ENCODE measurements at places on chromosomes 16 and 17. TPM values are rescaled to one million over a fixed set of nuclear protein-coding genes. Genes with fewer than 3 reads are reported as not detected.

GRCh38 chr17:17811381-17812210 lies 25.2 kb downstream of the SREBF1 start:
- DNase-seq = no peak

- DNase-seq = no peak
Measured at GRCh38 chr17:47840001-47840741, 902 bp downstream of the SCRN2 start.

DNA sequence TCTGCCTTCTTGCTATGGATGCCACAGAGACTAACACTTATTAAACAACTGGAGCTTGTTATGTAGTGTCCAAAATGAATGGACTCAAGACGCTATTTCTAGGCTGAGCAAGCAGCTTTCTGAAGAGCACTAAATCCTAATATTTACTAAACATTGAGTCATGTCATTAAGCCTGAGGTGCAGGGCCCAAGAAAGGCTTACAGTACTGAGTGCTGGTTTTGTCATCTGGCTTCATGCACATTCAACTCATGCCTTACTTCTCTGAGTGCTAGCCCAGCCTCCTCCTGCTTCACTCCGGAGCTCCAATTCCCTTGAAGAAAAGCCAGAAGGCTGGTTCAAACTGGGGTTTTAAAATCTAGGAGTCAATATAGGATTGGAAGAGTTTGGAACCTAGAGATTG lies 363.3 kb upstream of the CDH5 start:
- no peak for DNase-seq

DNA sequence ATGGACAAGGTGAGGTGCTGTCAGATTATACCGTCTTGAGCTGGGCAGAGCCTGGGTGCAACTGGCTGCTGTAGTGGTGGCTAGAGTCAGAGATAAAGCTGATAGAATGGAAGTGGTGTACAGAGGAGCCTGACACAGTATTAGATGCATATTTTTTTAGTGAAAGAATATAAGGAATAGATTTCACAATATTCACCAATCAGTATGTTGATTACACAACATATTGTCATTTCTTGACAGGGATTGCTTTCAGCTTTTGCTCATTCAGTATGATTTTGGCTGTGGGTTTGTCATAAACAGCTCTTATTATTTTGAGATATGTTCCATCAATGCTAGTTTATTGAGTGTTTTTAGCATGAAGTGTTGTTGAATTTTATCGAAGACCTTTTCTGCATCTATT lies 1.7 kb upstream of the CCL23 start:
- DNase-seq = no peak

DNA sequence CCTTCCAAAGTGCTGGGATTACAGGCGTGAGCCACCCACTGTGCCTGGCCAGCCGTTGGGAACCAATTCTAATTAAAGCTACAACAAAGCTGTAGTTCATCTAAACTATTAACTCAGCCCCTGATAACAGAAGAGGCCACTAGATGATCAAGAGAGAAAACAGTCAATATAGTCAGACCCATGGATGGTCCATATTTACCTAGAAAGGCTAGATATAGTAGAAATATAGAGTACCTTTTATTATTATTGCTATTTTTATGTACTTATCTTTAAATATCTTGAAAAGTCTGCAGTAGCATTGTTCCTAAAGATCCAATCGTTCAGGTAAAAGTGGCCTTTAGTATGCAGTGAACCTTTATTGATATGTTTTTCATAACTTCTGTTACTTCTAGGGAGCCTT lies 43.2 kb downstream of the RNF213 start:
- DNase-seq = no peak

PDE6G gene
- 15.0 TPM for polyA plus RNA-seq

DNA sequence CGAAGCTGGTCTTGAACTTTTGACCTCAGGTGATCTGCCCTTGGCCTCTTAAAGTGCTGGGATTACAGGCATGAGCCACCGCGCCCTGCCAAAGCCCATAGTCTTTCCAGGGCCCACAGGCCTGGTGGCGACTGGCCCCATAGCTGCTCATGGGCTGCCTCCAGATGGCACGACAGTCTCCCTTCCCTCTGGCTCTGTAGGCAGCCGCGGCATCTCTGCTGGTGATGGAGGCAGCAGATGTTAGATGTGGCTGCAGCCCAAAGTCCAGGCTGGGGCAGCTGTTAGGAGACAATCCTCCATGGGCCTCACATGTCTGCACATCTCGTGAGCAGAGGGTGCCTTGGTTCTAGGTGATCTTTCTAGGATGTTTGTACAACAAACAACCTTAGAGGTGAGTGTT lies 69.7 kb upstream of the DNAJA2 start:
- no peak for DNase-seq

DNA sequence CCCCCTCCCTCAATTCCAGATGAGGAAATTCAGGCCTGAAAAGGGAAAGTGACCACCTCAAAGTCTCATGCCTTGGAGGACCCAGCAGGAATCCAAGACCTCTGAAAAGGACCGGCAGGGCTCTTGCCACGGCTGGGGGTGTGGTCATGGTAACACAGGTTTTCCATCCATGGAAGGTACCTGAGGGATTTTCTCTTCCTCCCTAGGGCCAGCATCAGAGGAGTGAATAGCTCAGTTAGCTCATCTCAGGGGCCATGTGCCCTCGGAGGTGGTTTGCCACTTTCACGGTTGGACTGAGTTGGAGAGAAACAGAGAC lies 1.3 kb downstream of the CIITA start:
- no peak for DNase-seq

GRCh38 chr17:784143-784542 lies 2.0 kb downstream of the MRM3 start:
- no peak for DNase-seq

GRCh38 chr17:38731526-38732294 lies 1.6 kb downstream of the CISD3 start:
- no peak for DNase-seq
